ENCODE measurements at places on chromosomes 3 and 15.

DNA sequence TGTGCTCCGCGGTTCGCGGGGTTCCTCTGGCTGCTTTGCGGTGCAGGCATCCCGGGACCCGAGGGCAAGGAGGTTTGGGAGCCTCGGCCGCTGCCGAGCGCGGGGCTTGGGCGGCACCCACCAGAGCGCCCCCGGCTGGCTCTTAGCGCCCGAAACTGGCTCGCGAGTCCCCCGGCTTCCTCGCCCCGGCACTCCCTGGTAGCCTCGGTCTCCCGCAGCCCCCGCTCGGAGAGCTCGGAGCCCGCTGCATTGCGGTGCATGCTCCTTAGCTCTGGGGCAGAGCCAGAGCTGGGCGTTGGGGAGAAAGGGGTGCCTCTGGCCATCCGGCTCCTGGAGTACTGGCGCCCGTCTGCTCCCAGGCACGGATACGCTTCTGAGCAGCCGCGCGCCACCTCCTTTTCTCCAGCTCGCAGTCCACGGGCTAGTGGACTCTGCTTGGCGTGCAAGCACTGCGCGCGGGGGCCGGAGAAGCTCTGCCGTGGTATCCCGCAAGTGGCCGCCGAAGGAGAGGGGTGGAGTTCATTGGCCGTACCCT lies 753 bp downstream of the EPHB1 start:
- DNase-seq: peak; percentile 58

GRCh38 chr15:56798639-56799038 lies 65.3 kb upstream of the ZNF280D start:
- DNase-seq: no peak

DNA sequence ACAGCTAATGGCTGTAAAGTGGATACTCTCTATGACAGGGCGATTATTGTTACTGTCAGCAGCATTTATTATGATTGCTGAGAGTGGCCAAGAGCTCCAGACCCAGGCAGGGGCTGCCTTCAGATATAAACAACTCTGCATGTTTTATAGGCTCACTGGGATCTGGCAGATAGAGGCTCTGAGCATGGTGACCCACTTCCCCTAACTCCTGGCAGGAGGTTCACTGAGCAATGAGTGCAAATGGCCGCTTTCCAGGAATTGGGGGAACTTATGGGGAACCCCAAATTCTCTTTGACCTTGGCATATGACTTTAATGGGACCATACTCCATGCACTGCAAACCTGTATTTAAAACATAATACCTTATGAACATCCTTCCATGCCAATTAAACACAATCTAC lies 59.0 kb downstream of the SCN5A start:
- DNase-seq: no peak

DNA sequence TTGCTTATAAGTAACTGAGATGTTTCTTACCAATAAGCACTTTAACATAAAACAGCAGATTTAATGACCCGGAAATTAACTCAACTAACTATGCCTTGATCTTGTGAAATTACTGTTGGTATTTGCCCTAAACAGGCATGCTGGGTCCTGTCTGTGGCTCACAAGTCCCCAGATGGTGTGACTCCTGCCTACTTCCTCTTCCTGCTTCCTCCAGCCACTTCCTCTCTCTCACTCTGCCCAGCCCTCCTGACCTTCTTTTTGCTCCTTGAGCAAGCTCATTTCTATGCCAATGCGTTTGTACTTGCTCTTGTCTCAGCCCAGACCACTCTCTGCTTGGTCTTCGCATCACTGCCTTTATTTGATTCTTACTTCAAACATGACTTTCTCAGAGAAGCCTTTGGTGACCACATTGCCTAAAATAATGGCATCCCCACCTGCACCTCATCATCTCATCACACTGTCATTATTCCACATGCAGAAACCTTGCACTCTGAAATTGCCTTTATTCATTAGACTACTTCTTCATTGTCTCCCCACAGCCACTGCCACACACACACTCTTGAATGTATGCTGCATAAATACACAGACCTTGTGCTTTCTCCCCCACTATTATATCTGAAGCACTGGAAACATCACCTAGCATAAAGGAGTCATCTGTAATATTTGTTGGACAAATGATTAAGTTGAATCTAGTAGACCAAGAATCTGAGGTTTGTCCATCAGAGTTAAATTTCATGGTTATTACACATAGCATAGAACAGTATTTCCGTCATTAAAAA lies 256.3 kb upstream of the SEMA6D start:
- no peak for DNase-seq

DNA sequence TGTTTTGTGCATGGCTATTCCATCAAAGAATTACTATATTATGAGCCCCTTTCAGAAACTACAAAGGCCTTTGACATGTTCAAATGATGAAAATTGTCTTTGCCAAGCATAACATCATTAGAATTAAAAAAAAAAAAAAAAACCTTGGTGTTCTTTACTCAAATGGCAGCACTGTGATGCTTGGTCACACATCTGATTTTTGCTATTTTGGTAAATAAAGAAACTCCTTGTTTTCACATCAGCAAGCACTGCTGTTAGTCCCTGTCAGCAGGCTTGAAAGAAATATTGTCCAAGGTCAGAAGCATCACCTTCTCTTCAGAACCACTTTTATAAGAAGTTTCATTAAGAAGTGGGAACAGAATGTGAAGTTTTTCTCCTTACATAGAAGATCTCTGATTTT lies 537.3 kb downstream of the MFSD1 start:
- DNase-seq: no peak

GRCh38 chr15:101242160-101242998 lies 9.5 kb downstream of the CHSY1 start:
- DNase-seq: no peak

GRCh38 chr3:55197021-55197420 lies 269.2 kb upstream of the LRTM1 start:
- no peak for DNase-seq

GRCh38 chr3:60025096-60026050 lies 975.5 kb upstream of the CFAP20DC start:
- DNase-seq: no peak

DNA sequence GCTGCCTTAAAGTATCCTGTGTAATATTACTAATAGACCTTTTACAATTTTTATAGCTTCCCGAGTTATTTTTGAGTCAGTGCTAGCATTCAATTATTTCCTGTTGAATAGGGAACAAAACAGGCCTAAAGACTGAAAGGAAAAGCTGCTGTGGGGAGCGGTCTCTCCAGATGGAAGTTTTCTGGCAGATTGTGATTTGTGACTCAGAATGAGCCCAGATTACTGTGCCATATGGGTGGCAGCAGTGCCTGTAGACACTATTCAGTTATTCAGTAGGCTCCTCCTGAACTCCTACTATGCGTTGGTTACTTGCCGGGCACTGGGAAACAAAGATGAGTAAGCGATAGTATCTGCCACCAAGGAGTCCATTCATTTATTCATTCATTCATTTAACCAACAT lies 211.8 kb downstream of the CHST2 start:
- no peak for DNase-seq

GRCh38 chr3:94433811-94434210 lies 370.9 kb downstream of the NSUN3 start:
- DNase-seq: no peak

- no peak for DNase-seq
Observed at GRCh38 chr3:37675833-37676596, 185.7 kb upstream of the CTDSPL start.

DNA sequence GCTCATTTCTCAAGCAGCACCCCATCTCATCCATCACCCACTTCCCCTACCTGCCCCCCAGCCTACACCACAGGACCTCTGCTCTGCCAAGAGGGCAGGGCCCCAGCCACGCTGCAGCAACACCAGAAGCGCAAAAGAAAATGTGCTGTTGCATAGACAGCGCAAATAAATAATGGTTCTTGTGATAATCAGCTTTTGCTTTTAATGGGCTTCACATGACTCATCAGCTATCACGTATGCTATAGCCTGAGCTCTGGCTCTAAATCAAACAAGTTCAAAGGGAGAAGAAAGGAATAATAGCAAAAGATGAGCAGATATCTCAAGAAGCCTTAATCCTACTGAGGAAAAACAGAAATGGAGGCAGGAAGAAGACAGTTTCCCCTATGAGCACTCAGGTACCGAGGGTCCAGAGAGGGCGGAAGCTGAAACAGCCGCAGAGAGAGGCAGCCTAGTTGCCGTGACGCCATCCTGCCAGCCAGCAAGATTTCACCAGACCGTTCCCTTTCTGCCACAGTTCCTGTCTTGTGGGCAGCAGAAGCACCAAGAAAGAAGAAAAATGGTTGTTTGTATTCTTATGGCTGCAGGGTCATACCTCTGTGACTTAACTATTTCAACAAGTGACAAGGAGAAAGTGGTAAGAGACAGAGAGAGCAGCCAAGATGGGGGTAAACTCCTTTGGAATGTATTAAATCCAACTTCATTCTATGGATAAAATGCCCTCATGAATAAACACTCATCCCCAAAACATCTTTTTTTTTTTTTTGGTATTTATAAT lies 22.0 kb downstream of the RAB27A start:
- no peak for DNase-seq

DNA sequence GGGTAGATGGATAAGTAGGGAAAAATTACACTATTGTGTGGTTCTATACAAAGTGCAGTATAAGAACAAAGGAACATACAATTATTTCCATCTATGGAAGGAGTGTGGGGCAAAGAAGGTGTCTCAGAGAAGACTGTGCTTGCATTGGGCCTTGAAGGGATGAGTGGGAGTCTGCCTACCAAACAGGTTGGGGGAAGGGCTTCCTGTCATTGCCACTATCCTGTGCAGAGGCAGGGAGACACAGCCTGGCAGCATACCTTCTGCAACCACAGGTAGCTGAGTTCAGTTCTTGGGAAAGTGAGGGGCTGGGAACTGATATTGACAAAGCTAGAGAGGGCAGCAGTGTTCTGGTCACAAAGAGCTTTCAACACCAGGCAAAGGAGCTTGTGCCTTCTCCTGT lies 3.4 kb downstream of the TIMP4 start:
- no peak for DNase-seq

DNA sequence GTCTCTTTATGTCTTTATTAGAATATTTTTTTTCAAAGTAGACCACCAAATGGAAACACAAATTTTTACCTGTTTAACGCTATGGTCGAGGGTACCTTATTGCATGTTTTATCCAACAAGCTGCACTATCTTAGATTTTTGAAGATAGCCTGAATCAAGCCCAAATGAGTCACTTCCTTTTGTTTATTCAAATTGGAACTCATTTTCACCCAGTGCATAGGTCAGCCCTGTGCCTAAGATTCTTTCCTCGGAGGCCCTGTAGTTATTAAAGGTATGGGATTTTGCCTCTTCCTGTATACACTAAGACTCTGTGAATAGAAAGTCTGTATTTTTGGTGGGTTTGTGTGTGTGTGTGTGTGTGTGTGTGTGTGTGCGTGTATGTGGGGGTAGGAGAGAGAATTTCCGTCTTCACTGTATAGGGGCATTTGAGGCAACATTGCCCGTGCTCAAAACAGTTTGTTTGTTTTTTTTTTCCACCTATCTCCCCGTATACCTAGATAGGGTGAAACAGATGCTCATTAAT lies 358.0 kb upstream of the CADM2 start:
- no peak for DNase-seq

GRCh38 chr15:99006146-99006545 lies 1.4 kb downstream of the PGPEP1L start:
- no peak for DNase-seq

GRCh38 chr3:25784971-25785370 lies 1.7 kb upstream of the NGLY1 start:
- no peak for DNase-seq

- DNase-seq: no peak
Observed at GRCh38 chr15:29825227-29825626, 3.0 kb upstream of the TJP1 start.

GRCh38 chr3:136518102-136518501 lies 234.1 kb downstream of the STAG1 start:
- no peak for DNase-seq

DNA sequence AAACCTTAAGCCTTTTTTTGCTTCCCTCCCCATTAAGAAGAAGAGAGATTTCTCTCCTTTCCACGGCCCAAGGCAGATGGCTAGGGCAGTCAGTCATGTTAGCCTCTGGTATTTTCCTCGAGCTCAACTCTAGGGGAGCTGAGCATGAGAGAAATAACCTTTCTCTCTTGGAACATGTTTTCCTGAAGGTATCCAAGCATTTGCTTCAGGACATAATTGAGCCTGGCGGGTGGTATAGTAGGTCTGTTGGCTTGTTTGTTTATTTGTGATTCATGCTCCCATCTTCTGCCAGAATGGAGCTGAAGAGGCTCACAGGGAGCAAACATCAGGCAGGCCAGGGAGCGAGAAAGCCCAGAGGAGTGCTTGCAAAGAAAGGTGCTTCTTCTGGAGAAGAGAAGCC lies 102.5 kb downstream of the MESD start:
- no peak for DNase-seq

GRCh38 chr3:128849911-128850455 lies 29.4 kb upstream of the ACAD9 start:
- peak; percentile 46 for DNase-seq

DNA sequence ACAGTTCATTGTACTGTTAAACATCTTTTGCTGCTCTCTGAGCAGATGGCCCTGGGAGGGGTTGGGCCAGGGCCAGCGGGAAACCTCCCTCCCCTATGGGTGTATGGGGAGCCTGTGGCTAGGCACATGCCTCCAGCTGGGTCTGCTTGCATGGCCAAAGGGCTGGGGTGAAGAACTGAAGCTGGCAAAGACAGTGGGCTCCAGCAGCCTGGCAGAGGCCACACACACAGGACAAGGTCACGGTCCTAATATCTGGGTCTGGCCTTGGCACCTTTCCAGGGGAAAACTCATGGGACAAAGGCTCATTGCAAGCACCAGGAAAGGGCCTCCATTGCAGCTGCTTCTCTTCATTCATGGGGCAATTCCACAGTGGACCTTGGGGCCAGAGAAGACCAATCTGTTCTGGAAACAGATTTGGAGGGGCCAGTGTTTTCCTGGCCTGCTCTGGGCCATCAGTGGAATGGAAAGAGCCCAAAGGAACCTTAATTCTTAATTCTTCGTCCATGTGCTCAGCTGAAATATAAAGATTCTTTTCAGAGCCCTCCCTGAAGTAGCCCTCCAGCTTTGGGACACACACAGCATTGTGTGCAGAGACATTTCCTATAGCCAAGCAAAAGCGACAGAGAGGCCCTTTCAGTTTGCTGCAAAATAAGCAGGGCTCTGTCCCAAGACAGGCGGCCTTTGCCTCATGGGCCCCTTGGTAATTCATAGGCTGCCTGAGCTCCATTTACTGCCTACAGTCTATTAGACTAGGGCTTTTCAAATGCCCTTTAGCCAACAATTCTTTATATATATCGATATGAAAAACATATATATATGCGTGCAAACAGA lies 11.3 kb upstream of the LIMD1 start:
- no peak for DNase-seq

- no peak for DNase-seq
Observed at GRCh38 chr3:122681974-122682409, 1.4 kb downstream of the PARP14 start.

DNA sequence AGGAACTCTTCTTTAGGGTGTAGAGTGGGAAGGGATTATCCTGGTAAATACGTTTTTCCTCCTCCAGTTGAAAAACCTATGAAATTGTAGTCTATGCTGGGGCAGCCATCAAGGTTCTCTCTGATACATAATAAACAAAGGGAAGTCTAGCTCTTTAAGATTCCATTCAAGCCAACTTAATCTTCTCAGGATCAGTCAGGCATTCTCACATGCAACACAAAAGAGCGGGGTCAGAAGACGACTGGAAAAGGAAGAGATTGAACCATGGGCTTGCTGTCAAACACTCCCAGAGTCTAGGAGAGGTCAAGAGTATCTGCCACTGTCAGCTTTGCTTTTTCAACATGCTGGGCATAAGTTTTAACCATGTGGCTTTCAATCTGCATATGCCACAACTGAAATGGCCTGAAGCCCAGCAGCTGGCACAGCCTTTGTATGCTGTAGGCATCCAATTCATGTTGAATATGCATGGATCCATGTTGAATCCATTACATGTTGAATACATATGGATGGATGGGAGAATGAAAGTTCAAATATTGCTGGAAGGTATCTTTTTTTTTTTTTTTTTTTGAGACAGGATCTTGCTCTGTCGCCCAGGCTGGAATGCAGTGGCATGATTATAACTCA lies 8.5 kb downstream of the TRAT1 start:
- no peak for DNase-seq

All from iPS-NIHi11 (cell line).